ENCODE measurements at places on chromosomes 5 and 9. TPM values are rescaled to one million over a fixed set of nuclear protein-coding genes. Genes with fewer than 3 reads are reported as not detected.

C9 gene
- total RNA-seq: not detected

XPA gene
- total RNA-seq: 1.6 TPM

ABHD17B gene
- 10.0 TPM for total RNA-seq

CCNI2 gene
- not detected for total RNA-seq

FOXD4L6 gene
- not detected for total RNA-seq

SHISAL2B gene
- total RNA-seq: not detected

PCDHB7 gene
- total RNA-seq: 0.16 TPM

FGF1 gene
- total RNA-seq: 37.7 TPM

CCL28 gene
- 2.9 TPM for total RNA-seq

CTXN3 gene
- total RNA-seq: not detected

GGTA1 gene
- not detected for total RNA-seq

CNOT8 gene
- 68.2 TPM for total RNA-seq

TLR4 gene
- total RNA-seq: 29.8 TPM

CMBL gene
- 2.5 TPM for total RNA-seq

KLF9 gene
- total RNA-seq: 44.4 TPM

NFIB gene
- 81.8 TPM for total RNA-seq

TCERG1 gene
- 20.4 TPM for total RNA-seq

SEMA6A gene
- 8.9 TPM for total RNA-seq

INSL4 gene
- total RNA-seq: not detected

PCDHB5 gene
- 4.5 TPM for total RNA-seq

TIMD4 gene
- total RNA-seq: not detected

NEUROG1 gene
- not detected for total RNA-seq

PLAA gene
- 42.8 TPM for total RNA-seq

HTR1A gene
- not detected for total RNA-seq

LRRC70 gene
- total RNA-seq: 0.97 TPM

ADAMTS6 gene
- total RNA-seq: 3.1 TPM

TMEM167A gene
- total RNA-seq: 73.5 TPM

PRRX2 gene
- total RNA-seq: 8.3 TPM

SAXO1 gene
- not detected for total RNA-seq

SMIM27 gene
- 2.9 TPM for total RNA-seq

INIP gene
- total RNA-seq: 15.1 TPM

RAB24 gene
- 35.7 TPM for total RNA-seq

TRMT10B gene
- 3.6 TPM for total RNA-seq

NUTM2F gene
- total RNA-seq: not detected

SNCAIP gene
- total RNA-seq: not detected

ST8SIA4 gene
- total RNA-seq: 2.4 TPM

GBGT1 gene
- total RNA-seq: 4.1 TPM

ARID3C gene
- total RNA-seq: 0.72 TPM

MYO10 gene
- total RNA-seq: 24.9 TPM

ANKRD18A gene
- not detected for total RNA-seq

DMXL1 gene
- 13.4 TPM for total RNA-seq

GABBR2 gene
- total RNA-seq: 0.32 TPM

PCDHGA7 gene
- total RNA-seq: 3.6 TPM

C6 gene
- 26.9 TPM for total RNA-seq

PCA3 gene
- total RNA-seq: not detected

MZB1 gene
- not detected for total RNA-seq

LECT2 gene
- total RNA-seq: not detected

ZBTB6 gene
- total RNA-seq: 6.0 TPM

Measured in cardiac atrium fibroblast (primary cell).